CD8-positive, alpha-beta T cell (primary cell): ENCODE measurements at places on chromosomes 16 and 17.

DNA sequence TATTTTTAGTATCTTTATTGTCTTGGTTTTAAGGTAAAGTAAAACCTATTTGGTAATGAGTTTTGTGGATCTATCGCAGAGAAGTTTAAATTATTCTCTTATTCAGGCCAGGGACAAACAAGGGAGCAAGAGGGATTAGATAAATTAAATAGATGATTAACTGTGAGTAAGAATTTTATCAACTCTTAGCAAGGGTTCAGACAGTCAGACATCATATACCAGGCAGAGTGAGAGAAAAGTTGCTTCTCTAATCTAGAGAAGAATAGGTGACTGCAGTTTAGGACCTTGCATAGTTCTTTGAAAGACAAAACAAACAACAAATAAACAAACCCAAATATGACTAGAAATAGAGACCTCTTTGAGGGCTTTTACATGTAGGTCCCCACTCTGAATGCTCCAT lies 840.2 kb upstream of the GOT2 start:
- DNase-seq, result no peak

DNA sequence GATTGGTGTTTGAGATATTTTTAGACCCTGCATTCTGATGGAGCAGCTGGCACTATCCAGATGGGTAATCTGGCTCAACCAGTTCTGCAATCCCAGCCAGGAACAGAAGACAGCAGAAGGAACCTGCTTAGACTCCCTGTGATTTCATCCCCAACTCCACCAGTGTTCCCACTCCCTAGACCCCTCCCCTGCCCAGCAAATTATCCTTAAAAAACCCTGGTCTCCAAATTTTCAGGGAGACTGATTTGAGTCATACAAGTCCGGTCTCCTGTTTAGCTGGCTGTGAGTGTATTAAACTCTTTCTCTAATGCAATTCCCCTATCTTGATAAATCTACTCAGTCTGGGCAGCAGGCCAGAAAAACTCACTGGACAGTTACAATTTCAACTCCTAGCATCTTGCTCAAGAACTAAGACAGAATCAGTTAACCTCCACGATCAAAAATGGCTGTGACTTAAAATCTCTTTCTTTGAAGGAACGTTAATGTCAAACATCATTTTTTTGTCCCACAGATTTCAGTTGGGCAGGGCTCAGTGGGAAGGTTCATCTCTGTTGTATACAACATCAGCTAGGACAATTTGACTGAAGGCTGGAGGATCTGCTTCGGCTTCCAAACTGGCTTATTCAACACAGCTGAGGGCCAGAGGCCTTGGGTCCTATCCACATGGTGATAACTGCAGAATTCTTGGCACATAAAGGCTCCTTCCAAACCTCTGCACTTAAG lies 4.9 kb upstream of the RBL2 start:
- no peak for DNase-seq

- DNase-seq, result no peak
Measured at GRCh38 chr17:47966079-47966519, 4.8 kb upstream of the CDK5RAP3 start.

- DNase-seq, result peak; percentile 26
Measured at GRCh38 chr16:4032768-4033167, 83.5 kb downstream of the ADCY9 start.

- DNase-seq, result no peak
Measured at GRCh38 chr16:46763147-46763546, 15.0 kb upstream of the MYLK3 start.

DNA sequence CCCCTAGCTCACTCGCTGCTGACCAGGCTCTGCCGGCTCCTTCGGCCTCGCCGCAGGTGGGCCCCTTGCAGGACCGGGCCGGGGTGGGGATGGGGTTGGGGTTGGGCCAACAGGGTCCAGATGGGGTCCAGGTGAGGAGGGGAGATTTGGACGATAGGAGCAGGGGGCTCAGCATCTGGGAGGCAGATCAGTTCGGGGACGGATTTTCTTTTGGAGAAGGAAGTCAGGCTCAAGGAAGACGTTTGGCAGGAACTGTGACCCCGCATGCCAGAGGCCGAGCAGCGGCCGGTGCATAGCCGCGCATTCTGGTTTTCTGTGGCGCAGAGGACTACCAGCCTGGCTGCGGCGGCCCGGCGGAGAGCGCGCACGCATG lies 845 bp upstream of the ALDOA start:
- DNase-seq, result no peak

- no peak for DNase-seq
Measured at GRCh38 chr16:70162041-70162451, 11.5 kb upstream of the CLEC18C start.

- DNase-seq, result no peak
Measured at GRCh38 chr17:69907132-69907847, 167.7 kb upstream of the KCNJ16 start.
